ENCODE measurements at places on chromosomes 16 and 17.

DNA sequence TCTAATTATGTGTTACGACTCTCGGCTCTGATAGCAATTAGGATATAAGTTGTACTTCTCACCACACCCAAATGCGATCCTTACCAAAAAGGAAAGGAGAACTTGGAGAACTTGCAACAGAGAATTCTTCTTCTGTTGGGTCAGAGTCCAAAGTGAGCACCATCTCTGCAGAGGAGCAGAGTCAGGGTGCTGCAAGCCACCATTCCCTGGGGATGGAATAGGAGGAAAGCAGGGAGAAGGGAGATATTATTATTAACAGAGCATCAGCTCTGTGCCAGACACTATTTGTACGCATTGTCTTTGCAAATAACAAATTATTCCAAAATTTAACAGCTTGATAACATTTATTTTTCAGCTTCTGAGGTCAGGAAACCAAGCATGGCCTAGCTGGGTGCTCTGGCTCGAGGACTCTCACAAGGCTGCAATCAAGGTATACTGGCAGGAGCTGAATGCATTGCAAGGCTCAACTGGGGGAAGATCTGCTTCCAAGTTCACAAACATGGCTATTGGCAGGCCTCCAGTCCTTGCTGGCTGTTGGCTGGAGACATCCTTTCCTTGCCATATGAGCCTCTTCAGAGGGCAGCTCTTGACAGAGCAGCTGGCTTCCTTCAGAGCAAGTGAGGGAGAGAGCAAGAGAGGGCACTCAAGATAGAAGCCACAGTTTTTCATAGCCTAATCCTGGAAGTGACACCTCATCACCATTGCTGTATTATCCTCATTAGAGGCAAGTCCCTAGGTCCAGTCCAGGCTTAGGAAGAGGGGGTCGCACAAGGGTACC is 296.2 kb upstream of the CDH5 start:
- no peak for DNase-seq

DNA sequence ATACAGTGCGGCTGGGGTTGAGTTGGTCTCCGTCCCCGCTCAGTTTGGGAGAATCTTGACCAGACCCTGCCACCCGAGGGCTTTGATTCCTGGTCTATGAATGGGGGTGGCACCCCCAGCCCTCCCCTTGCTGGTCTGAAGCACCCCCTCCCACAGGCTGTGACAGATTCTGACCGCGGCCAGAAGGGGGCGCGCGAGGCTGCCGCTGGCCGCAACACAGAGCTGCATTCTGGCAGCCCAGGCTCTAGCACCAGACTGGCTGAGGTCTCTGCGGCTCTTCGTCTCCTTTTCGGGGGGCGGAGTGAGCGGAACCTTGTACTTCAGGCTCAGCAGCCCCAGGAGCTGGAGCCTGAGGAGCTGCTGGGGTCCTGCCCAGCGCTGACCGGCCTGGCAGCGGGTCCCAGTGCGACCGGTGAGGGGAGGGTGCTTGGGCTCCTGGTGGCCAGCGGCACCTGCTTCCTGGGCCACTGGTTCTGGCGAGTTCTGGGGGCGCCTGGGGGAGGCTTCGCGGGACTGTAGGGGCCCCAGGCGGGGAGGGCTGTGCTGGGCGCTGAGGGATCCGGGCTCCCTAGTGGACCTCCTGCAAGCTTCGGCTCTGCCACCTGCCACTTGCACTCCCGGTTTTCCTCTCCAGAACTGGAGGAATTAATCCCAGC is 1011.6 kb downstream of the KCNJ18 start:
- no peak for DNase-seq

GRCh38 chr17:72684405-72685020 is 408.0 kb downstream of the SLC39A11 start:
- DNase-seq: no peak

- DNase-seq: peak; percentile 82
Observed at GRCh38 chr17:37614391-37614790, 5.2 kb upstream of the SYNRG start.

DNA sequence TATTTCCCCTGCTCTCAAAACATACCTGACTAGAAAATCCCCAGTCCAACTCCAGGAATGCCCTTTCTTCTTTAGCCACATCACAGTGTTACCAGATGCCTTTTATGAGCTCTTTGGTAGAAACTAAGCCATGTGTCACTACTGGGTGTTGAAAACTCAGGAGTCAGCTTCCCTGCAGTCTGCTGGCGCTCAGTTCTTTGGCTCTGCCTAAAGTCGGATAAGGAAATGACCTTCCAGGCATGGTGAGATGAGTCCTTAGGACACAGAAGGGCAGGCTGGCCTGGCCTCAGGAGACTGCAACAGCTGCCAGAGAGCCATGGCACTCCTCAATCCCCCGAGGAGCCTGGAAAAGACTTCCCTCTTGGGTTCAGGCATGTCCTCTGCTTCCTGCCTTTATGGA is 89.1 kb downstream of the CDH13 start:
- DNase-seq: no peak

DNA sequence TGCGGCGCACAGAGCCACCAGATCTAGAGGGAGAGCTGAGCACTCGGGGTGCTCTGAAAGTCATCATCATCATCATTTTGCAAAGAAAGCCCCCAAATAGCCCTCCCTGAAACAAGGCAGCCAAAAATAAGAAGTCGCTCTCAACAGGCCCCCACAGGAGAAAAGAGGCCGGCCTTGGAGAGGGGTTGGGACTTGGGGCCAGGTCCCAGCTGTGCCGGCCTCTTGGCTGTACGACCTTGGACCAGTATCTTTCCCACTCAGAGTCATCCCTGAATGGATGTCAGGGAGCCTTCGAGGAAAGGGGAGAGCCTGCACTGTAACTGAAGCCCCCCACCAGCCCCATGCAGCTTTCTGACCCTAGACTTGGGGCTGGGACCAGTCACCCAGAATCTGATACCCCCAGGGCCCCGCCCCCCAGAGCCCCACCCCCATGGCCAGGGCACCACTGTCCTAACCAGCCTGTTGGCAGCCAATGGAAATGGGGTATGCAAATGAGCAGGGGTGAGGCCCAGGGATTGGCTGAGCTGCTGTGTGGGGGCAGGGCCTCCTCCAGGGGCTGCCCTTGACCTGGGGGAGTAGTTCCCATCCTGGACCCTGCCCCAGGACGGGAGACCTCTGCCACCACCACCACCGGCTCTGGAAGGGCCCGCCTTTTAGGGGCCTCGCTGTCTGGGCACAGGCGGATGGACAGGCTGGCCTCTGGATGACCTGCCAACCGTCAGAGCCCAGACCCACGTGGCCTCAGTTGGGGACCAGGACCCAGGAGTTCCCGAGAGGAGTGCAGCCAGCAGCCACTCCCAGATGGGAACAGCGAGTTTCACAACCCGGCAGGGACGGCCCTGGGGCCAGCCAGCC is 15.4 kb downstream of the ZFPM1 start:
- DNase-seq: no peak

DNA sequence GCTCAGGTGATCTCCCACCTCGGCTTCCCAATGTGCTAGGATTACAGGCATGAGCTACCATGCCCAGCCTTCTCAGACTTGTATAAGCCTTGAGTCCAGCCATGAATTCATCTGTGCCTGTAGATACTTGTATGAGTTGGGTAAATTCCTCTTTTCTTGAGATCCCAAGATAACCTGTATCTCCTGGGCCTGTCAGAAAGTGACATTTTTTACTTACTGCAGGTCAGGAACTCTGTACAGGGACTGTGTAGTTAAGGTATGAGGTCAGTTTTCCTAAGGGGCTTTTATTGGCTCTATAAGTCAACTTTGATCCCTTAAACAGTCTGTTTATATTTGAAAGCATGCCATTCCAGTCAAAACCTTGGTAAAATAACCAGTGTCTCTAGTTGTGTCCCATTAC is 106.3 kb upstream of the HAS3 start:
- no peak for DNase-seq
